IPS DF 6.9 (cell line): ENCODE measurements at places on chromosomes 4 and X.

DNA sequence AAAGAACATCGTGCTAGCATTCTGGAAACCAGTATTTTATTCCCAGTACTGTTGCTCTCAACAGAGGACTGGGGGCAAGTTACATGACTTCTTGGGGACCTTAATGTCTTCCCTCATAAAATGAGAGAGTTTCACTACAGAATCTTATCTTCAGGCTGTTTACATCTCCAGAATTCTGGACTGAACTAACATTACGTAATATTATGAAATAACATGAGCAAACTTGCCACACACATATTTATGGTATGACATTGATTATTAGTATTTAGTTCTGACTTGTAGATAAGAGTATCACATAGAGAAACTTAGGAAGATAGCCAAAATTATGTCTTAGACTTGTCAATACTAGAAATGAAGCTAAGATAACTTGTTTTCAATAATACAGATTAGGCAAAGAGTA is 68.0 kb downstream of the NFKB1 start:
- H3K27me3 ChIP-seq, result no peaks in the 10 kb centered on the region
- H3K4me3 ChIP-seq, result no peak overlapping the region
- H3K4me1 ChIP-seq, result no peaks in the 10 kb centered on the region
- no peak for DNase-seq
- no peaks in the 10 kb centered on the region for H3K36me3 ChIP-seq
- H3K27ac ChIP-seq, result no peak overlapping the region

GRCh38 chrX:134074151-134074550 is 88.8 kb upstream of the GPC3 start:
- no peaks in the 10 kb centered on the region for H3K27me3 ChIP-seq
- DNase-seq, result no peak
- no peak overlapping the region for H3K4me3 ChIP-seq
- H3K27ac ChIP-seq, result no peak overlapping the region
- no peaks in the 10 kb centered on the region for H3K4me1 ChIP-seq

GRCh38 chrX:127306262-127306661 is 486.7 kb downstream of the PRR32 start:
- no peak for DNase-seq
- no peaks in the 10 kb centered on the region for H3K27me3 ChIP-seq
- no peak overlapping the region for H3K27ac ChIP-seq
- H3K4me1 ChIP-seq, result no peaks in the 10 kb centered on the region

- H3K27me3 ChIP-seq, result no peaks in the 10 kb centered on the region
- H3K27ac ChIP-seq, result no peak overlapping the region
- no peak overlapping the region for H3K4me3 ChIP-seq
- no peaks in the 10 kb centered on the region for H3K36me3 ChIP-seq
Measured at GRCh38 chr4:29262986-29263385, 1457.2 kb upstream of the PCDH7 start.

DNA sequence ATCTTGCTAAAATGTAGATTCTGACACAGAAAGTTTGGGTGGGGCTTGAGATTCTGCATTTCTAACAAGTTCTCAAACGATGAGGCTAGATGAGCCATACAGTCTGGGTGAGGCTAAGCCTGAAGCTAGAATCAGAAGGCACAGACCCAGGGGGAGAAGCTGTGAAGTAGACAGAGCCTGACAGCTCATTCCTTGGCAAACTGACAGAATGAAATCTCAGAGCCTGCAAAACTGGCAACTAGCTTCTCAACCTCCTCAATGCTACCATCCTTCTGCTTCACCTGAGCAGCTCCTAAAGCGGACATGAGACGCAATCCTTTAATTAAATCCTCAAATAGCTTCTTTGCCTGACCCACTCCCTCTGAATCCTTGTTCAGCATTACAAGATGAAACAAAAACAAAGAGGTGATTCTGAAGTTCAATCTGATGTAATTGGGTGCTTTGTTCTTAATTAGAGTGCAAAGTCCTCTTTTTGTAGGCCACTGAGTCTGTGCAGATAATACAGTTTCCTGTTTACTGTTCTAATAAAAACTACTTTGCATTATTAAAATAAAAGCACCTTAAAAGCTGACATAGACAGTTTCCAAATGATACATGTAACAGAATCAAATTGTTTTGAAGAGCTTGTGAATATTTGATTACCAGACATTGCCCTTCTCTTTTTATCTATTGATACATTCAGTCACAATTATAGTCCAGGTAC is 71.0 kb upstream of the BMP2K start:
- DNase-seq, result no peak
- H3K36me3 ChIP-seq, result no peaks in the 10 kb centered on the region
- no peak overlapping the region for H3K27ac ChIP-seq
- H3K4me1 ChIP-seq, result peaks cover 1% of the 10 kb centered on the region; the same call in 1 of the 2 replicates
- no peak overlapping the region for H3K4me3 ChIP-seq

DNA sequence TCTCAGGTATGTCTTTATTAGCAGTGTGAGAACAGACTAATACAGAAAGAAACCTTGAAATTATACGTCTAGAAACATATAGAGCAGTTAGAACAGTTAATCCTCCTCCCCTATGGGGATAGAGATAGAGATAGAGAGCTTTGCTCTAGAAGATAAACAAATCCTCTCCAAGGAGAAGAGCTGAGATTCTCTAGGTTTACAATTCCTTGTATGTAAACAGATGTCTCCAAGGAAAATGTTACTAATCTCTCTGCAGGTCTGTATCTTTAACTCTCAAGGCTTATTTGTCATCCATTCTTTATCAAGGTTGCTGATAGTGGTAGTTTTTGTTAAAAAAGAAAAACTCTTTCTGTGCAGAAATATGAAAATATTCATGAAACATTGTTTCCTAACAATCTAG is 282.1 kb upstream of the GIMD1 start:
- no peaks in the 10 kb centered on the region for H3K4me1 ChIP-seq
- H3K4me3 ChIP-seq, result no peak overlapping the region
- no peak overlapping the region for H3K27ac ChIP-seq
- no peak for DNase-seq

DNA sequence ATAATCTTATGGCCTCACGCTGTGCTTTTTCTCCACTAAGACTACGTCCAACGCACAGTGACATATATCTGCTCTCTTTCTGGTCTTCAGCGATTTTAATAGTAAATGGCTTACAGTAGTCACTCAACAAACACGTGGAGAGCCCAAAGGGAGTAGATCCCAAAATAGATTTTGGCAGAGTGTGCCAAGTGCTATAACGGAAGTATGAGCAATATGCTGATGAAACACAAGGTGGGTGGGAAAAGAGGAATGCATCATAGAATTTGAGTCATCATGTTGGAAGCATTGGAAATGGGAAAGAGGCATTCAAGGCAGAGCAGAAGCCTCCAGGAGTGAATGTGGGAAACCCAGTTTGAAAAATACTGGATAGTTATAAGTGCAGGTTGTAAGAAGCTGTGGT is 129.1 kb upstream of the LDB2 start:
- H3K4me3 ChIP-seq, result no peak overlapping the region
- H3K27me3 ChIP-seq, result no peaks in the 10 kb centered on the region
- no peaks in the 10 kb centered on the region; the same call in 1 of the 2 replicates for H3K4me1 ChIP-seq

DNA sequence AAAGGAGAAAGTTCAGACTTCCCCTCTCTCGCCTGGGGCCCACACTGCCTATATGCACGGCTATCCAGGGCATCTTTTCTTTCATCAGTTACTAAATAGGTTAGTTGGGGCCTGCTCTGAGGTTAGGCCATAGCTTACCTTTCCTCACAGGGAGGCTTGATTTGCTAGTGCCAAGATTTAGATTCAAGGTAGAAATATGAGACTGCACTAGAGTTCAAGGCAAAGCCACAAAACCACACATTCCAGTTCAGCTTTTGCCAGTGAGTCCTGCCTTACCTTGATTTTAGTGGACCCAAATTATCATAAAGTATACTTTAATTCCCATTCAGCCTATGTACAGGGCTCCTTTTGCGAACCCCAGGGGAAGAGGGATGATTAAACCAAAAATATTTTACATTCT is 762.8 kb downstream of the PDHA2 start:
- no peaks in the 10 kb centered on the region for H3K36me3 ChIP-seq
- H3K27me3 ChIP-seq, result no peaks in the 10 kb centered on the region
- H3K4me1 ChIP-seq, result no peaks in the 10 kb centered on the region
- no peak for DNase-seq

DNA sequence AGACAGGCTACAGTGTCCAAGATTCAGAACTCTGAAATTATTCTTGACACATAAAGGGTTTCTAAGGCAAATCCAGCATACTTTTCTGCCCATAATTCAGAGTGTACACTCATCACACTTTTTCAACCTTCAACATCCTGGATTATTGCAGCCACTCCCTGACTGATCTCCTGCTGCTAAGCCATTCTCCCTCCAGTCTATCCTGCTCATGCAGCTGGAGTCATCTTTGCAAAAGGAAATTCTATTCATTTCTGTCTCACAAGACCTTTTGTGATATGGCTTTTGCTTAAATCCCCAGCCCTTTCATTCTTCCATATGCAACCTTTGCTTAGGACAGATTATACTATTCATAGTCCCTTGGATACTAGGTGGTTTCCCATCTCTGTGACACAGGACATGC is 236.1 kb upstream of the LDB2 start:
- no peak overlapping the region for H3K27ac ChIP-seq
- no peak overlapping the region for H3K4me3 ChIP-seq
- no peak for DNase-seq
- no peaks in the 10 kb centered on the region for H3K36me3 ChIP-seq
- H3K4me1 ChIP-seq, result no peaks in the 10 kb centered on the region
- H3K27me3 ChIP-seq, result no peaks in the 10 kb centered on the region

DNA sequence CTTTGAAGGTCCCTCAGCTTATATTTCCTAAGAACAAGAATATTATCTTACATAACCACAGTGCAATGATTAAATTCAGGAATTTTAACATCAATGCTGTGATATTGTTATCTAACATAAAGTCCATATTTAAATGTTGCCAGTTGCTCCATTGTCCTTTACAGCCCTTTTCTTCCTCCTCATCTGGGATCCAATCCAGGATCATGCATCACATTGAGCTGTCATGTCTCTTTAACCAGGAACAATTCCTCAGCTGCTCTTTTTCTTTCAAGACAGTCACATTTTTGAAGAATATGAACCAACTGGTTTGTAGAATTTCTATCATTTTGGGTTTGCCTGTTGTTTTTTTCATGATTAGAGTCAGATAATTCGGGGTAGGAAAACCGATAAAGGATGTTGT is 12.0 kb downstream of the TMSB4X start:
- no peak overlapping the region for H3K4me3 ChIP-seq
- no peaks in the 10 kb centered on the region for H3K27me3 ChIP-seq
- H3K36me3 ChIP-seq, result no peaks in the 10 kb centered on the region

DNA sequence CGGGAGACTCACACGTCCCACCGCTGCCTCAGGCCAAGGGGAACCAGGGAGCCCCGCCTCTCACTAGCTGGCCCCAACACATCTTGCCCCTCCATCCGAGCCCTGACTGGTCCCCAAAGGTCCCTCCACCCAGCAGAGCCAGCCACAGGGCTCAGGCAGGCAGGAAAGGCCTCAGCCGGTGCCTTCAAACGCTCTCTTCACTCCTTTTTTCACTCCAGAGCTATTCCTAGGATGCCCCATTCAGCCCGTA is 1.5 kb upstream of the ARHGAP4 start:
- H3K4me1 ChIP-seq, result 0 out of 2 replicates have a peak, but pooled peaks cover 1% of the 10 kb centered on the region
- H3K27ac ChIP-seq, result no peak overlapping the region
- H3K36me3 ChIP-seq, result peaks cover 14% of the 10 kb centered on the region

DNA sequence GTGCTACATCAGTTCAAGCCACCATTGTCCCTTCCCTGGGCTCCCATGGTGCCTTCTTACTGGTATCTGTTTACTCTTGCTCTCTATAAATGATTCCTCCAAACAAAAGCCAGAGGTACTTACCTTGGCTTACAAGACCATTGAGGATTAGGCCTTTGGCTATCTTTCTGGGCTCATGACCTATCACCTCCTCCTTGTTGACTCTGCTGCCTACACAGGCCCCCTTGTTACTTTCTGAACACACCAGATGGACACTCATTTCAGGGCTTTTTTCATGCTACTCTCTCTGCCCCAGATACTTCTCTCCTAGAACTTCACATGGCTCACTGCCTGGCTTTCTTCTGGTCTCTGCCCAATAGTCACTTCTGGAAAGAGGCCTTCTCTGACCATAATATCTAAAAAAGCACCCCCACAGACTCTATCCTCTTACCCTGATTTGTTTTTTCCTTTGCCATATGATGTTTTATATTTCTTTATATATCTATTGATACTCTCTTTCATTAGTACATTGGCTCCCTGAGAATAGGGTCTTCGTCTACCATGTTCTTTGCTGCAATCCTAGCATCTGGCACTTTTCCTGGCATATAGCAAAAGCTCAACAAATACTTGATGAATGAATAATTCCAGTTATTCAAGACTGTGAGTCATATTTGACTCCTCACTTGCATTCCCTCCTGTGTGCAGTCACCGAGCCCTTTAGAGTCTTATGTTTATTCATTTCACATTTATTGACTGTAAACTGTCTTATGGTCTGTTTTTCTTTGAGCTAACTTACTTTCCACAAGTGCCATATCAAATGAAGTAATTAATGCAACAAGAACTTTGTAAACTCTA is 27.1 kb upstream of the TAPT1 start:
- H3K4me3 ChIP-seq, result no peak overlapping the region
- no peak for DNase-seq
- H3K4me1 ChIP-seq, result no peaks in the 10 kb centered on the region
- no peak overlapping the region for H3K27ac ChIP-seq
- H3K27me3 ChIP-seq, result no peaks in the 10 kb centered on the region
- no peaks in the 10 kb centered on the region for H3K36me3 ChIP-seq

DNA sequence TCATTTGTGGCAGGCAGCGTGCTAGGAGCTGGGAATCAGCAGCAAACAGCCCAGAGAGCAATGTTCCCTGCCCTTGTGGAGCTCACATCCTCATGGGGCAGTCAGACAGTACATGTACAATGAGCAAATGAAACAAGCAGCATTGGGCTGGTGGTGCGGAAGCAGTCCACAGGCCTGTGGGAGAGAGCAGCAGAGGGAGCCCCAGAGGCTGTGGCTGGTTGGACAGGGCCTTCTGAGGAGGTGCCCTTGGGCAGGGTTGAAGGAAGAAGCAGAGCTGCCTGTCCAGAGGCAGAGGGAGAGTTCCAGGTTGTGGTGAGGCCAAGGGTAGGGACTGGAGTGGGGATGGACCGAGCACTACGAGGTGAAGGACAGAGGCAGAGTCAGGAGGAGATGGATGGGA is 22.5 kb downstream of the MMGT1 start:
- H3K27me3 ChIP-seq, result no peaks in the 10 kb centered on the region
- no peak overlapping the region for H3K4me3 ChIP-seq
- no peak for DNase-seq
- no peaks in the 10 kb centered on the region for H3K36me3 ChIP-seq
- H3K4me1 ChIP-seq, result no peaks in the 10 kb centered on the region

- DNase-seq, result no peak
- H3K27me3 ChIP-seq, result no peaks in the 10 kb centered on the region
- H3K27ac ChIP-seq, result no peak overlapping the region
- H3K4me3 ChIP-seq, result no peak overlapping the region
Measured at GRCh38 chr4:187294861-187295260, 571.2 kb upstream of the FAT1 start.
